Hypothalamus (tissue), 51 donors: ENCODE measurements at places on chromosomes 5 and 9.

- no peak for DNase-seq
Observed at GRCh38 chr5:135032999-135033861, 798 bp downstream of the PITX1 start.

DNA sequence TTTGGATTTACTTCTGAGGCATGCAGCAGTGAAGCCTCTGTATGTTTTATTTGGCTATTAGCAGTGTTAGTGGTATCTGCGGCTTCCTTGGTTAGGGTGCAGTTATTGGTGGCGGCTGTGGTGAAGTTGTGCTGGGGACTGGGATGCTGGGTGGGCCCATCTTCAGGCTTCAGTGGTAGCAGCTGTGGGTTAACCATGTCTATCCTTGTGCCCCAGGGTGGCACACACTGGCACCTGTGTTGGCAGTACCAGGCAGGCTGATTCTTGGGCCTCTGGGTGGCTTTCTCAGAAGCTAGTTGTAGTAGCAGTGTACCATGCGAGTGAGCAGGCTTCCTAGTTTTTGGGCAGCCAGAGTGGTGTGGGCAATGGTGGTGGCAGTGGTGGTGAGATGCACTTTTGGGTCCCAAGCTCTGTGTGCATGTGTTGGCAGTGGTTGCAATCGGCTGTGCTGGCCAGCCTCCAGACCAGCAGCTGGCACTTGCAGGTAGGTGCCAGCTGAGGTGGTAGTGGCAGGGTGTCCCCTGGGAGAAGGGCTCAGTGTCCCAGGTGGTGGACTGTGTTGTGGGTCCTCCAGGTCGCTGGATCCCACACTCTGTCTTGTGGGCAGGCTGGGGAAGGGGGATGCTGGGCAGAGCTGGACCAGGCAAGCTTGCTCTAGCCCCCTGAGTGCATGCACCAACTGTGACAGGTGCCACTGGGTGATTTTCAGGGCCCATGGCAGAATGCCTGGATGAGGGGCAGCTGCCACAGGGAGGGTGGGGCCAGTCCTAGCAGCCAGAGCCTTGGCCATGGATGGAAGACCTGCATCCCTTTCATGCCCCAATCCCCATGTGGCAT is 13.6 kb downstream of the AHRR start:
- DNase-seq: no peak

- no peak for DNase-seq
Observed at GRCh38 chr9:125434986-125435775, 173.6 kb downstream of the GAPVD1 start.

- DNase-seq: no peak
Observed at GRCh38 chr5:40227931-40228330, 451.8 kb upstream of the PTGER4 start.

- peak; percentile 62 for DNase-seq
Observed at GRCh38 chr5:11588803-11589202, 315.4 kb downstream of the CTNND2 start.

- DNase-seq: no peak
Observed at GRCh38 chr5:113164021-113164420, 187.4 kb downstream of the DCP2 start.

- DNase-seq: no peak
Observed at GRCh38 chr9:15150939-15151338, 156.1 kb downstream of the TTC39B start.

- DNase-seq: no peak
Observed at GRCh38 chr9:12350775-12351174, 342.4 kb upstream of the TYRP1 start.

DNA sequence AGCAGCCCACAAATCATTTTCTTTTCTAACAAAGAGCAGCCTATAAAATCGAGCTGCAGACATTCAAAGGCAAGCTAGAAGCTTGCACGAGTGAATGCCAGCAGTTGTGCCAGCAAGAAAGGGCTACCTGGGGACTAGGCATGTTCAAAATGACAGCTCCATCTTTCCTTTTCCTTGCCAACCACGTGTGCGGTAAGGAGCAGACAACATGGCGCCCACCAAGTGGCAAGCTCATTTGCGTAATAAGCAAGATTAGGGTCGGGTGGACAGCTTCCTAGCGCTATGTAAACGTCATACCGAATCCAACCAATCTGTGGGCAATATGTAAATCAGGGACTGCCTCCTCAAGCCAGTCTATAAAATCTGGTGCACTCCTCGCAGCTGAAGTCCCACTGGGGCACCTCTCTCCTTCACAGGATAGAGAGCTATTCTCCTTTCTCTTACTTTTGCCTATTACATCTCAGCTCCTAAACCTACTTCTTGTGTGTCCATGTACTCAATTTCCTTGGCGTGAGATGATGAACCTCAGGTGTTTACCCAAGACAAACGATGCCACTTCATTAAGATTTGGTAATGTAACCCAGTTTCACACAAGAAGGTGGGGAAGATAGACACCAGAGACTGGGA is 22.5 kb upstream of the SPARC start:
- DNase-seq: no peak

DNA sequence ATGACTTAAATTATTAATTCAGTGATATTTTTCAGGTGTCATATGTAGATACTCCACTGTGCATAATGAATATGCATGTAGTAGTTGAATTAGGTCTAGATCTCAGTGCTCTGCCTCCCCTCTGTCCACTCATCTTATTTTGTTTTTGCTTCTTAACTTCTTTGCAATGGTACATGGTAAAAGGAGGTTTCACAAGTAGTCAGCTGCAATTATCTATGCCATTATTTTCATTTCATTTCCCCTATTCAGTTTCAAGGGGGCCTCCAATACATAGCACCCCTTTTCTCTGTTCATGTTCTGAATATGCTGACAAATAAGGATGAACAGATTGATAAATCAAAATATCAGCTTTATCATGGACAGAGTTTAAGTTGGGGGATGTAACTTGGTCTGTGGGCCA is 511.6 kb upstream of the ZNF608 start:
- DNase-seq: no peak

DNA sequence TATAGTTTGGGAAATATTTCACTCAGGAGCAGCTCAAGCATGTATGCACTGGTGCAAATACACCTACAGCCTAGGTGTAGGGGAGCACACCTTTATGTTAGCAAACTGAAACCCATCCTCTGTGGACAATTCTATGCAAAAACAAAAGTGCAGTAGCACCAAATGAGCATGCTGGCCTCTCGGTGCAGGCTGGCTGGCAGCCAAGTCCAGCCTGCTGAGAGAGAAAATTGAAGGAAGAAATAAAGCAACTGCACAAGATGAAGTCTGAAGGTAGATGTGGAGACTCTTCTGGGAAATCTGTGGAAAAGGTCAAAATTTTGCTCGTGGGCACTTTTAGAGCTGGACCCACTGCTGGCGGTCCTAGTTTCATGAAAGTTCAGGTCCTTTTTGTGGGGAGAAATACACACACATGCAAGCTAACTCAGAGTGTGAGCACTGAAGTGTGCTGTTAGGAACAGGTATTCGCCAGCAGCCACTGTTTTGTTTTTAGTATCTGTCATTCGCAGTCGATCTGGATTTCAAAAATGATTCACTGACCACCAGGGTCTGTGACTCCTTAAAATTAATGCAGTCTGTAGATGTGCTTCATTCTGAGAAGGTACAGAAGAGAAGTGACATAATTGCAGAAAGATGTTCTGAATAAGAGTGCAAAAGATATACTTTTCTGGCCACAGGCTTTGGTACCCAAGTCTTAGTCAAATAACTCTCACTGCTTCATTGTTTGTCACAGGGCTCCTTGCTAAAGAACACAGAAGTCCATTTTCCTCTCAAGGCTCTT is 281.7 kb downstream of the PARP8 start:
- no peak for DNase-seq

- no peak for DNase-seq
Observed at GRCh38 chr5:6135977-6136376, 242.4 kb downstream of the MED10 start.

GRCh38 chr9:22119522-22120158 is 110.5 kb upstream of the CDKN2B start:
- DNase-seq: no peak

DNA sequence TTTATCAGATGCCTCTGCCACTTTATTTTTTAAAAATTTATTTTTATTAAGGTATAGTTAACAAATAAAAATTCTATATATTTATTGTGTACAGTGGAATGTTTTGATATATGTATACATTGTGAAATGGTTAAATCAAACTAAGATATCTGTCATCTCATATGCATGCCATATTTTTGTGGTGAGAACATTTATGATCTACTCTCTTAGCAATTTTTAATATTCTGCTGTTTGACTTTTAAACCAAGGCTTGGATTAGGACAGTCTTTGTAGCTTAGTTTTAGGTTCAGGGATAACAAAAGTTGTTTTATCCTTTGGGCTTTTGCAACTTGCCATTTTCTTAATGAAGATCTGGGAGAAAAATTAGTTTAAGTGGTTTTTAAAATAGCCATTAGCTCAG is 46.0 kb upstream of the CDKN2B start:
- no peak for DNase-seq

GRCh38 chr5:163473635-163474243 is 13.3 kb downstream of the HMMR start:
- DNase-seq: no peak

DNA sequence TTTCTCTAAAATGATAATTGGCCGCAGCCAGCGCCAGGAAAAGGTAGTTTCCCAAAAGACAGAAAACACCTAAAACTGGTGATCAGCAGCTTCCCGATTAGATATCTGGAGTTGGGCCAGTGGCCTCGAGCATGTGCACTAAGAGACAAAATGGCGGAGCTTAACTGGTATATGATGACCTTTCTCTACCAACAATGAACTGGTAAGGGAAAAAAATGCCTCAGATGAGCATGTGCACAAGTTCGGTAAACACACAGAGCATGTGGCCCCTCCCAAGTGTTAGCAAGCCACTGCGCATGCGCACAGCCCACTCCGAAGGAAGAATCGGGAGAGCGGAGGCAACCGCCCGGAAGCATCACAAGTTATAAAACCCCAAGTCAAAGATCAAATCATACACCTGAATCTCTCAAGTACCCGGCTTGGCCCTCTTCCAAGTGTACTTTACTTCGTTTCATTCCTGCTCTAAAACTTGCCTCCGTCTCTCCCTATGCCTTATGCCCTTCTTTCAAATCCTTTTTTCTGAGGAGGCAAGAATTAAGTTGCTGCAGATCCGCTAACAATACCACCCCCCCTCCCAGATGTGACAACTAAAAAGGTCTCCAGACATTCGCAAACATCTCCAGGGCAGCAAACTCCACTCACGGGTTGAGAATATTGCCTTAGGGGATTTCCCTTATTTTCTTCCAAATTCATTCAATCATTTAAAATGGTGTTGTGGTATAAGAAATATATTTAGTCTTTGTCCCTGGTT is 15.0 kb upstream of the PTBP3 start:
- DNase-seq: peak; percentile 41

GRCh38 chr9:15277400-15278090 is 29.5 kb downstream of the TTC39B start:
- no peak for DNase-seq

DNA sequence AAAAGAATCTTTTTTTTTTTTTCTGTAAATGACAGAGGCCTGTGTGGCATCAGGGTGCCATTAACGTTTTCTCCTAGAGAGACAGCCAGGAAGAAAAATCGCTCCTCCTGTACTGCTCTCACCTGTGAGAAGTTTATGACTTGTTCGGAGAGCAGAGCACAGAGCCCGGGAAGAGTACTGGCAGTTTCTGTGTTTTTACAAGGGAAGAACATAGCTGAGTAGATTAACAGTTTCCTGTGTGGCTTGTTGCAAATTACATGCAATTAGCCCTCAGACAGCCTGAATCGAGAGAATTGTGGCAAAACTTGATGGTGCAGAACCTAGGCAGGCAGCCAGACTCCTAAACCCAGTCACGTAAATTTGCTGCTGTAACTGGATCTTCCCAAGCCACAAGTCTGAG is 32.1 kb downstream of the PRKACG start:
- DNase-seq: no peak
